ENCODE measurements at places on chromosomes 13 and 19. TPM values are rescaled to one million over a fixed set of nuclear protein-coding genes. Genes with fewer than 3 reads are reported as not detected.
A peak's percentile ranks its signal among the peaks of the same experiment; 100 is the strongest.

PRODH2 gene
- not detected for total RNA-seq

MYPOP gene
- 13.1 TPM for total RNA-seq

- DNase-seq: no peak
These were observed 255.7 kb downstream of the DLEU7 start for GRCh38 chr13:50587645-50588373.

- DNase-seq: no peak
These were observed 418.4 kb downstream of the EFNB2 start for GRCh38 chr13:106117035-106117434.

- DNase-seq: no peak
These were observed 40.4 kb upstream of the PDCD5 start for GRCh38 chr19:32540621-32541020.

DNA sequence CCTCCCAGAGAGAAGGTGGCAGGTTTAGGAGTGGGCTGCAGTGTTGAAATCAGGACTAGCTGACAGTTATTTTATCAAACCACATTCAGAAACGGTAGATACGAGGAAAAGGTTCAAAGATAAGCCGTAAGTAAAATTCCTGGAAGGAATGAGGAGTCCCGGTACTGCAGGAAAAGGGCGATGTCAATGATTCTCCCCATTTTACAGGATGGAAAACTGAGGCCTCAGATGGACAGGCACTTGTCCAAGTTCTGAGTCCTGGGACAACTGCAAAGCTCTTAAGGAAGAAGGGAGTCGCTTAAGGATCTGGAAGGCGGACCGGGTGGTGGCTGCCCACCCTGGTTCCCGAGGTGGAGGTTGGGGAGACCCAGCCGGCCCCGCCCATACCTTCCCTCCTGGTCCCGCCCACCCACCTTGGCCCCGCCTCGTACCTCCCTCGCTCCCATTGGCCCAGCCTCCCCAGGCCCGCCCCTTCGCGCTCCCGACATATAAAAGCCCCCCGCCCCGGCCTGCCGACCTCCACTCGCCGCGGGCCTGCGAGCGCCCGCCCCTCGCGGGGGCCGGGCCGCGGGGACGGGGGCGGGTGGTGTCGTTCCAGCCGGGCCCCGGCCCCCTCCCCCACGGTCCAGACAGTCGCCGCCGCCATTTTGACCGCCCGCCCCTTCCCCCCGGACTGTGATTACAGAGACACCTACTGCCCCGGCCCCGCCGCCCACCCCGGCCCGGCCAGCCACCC lies 603 bp downstream of the RFX1 start:
- peak; percentile 87 for DNase-seq

DNA sequence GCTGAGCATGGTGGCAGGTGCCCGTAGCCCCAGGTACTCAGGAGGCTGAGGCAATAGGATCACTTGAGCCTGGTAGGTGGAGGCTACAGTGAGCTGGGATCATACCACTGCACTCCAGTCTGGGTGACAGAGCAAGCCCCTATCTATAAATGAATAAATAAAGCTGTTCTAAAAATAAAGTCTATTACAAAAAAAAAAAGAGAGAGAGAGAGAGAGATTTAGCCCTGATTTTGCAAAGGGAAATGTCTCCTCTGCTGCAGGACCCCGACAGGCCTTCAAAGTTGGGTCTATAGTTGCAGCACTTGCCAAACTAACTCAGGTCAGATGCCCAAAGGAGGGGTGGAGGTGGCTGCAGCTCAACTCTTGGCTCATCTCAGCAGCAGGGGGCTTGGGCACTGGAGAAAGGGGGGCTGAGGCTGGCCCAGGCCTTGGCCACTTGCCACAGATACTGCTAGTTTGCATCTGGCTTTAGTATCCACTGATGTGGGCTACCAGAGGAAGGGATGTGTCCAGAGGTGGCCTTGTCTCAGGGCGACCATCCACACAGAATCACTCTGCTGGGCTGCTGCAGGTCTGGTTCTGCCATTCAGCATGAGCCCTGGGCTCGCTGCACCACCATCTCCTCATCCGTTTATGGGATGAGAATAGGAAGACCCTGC lies 30.8 kb upstream of the AKT2 start:
- DNase-seq: no peak

- no peak for DNase-seq
These were observed 497.1 kb upstream of the ARGLU1 start for GRCh38 chr13:107065036-107065435.

- no peak for DNase-seq
These were observed 1450.5 kb downstream of the EFNB2 start for GRCh38 chr13:105084931-105085330.

DNA sequence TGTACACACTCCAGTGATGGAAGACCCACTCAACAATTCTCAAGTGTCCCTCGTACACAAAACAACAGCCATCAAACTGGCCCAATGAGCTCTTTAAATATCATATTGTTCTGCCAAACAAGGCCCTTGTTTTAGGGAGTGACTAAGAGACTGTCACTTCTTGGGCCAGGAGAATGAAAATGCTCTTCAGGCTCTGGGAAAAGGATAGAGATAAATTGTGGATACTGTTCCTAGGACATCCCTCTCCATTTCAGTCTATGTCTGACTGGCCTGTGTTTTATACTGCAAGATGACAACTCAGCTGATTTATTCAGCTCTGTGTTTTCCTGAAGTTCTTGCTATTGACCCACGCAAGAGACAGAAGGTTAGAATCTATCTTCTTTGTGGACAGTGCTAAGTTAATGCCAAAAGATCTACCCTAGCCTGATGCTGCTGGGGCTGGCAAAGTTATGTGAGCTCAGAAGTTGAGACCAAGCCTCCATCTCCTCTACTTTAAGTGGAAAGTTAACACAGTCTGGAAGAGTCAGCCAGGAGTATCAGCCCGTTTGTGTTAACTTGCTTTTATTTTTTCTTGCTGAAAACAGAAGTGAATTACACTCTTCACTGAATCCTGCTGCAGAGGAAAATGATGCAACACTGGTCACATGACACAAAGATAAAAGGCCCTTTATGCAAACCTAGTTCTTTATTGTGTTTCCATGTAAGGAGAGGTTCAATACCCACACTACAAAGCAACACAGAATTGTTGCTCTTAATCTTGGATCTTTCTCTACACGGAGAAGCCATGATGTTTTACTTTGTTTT lies 14.6 kb downstream of the FRY start:
- DNase-seq: peak; percentile 18

DNA sequence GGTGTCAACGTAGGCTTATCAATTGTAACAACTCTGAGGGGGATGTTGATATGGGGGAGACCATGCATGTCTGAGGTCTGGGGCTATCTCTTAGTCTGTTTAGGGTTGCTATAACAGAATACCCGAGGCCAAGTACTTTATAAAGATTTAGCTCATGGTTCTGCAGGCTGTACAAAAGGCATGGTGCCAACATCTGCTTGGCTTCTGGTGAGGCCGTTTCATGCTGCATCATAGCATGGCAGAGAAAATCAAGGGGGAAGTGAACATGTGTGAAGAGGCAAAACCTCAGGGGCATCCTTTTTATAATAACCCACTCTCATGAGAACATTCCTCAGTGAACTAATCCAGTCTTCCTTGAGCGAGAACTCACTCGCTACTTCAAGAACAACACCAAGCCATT lies 353.8 kb downstream of the ENOX1 start:
- DNase-seq: no peak

GRCh38 chr13:19062801-19063200 lies 118.8 kb downstream of the TUBA3C start:
- no peak for DNase-seq

DNA sequence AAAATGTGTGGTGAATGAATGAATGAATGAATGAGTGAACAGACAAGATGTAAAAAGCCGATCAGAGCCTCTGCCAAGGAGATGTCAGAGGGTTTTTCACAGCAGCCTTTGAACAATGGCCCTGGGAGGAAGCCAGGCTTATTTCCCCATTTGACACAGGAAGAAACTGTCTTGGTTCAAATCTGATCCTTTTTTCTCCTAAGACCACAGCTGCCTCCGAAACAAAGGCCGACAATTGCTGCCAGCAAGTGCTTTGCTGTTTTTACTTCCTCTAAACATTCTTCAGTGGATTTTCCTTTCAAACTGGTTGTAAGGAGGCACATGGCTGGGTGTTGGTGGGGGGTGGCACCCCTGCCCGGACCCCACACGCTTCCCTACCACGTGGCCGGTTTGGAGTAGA lies 44.2 kb upstream of the HOMER3 start:
- no peak for DNase-seq

DNA sequence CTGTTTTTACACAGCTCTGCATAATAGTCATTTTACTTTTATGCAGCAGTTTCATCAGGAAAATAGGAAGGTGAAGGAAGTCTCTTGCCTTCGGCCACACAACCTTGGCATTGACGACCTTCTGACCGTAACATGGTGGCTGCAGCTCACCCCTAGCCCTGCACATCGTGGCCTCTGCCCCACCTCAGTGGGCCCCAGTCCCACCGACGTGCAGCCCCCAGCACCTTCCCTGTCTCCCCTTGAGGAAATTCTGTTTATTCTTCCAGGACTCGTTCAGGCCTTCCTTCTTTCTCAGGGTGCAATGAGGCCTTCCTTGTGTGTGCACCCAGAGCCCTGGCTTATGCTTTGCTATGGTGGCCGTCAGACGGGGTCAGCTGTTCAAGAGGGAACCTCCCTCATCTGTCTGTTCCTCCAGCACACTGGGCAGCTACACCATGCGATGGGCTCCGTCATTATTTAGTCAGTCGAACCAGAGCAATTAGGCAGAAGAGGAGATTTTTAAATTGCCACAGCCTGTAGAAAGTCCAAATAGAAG lies 33.3 kb downstream of the TMEM255B start:
- DNase-seq: no peak

- DNase-seq: no peak
These were observed 866 bp downstream of the COX7A1 start for GRCh38 chr19:36151144-36152018.

DNA sequence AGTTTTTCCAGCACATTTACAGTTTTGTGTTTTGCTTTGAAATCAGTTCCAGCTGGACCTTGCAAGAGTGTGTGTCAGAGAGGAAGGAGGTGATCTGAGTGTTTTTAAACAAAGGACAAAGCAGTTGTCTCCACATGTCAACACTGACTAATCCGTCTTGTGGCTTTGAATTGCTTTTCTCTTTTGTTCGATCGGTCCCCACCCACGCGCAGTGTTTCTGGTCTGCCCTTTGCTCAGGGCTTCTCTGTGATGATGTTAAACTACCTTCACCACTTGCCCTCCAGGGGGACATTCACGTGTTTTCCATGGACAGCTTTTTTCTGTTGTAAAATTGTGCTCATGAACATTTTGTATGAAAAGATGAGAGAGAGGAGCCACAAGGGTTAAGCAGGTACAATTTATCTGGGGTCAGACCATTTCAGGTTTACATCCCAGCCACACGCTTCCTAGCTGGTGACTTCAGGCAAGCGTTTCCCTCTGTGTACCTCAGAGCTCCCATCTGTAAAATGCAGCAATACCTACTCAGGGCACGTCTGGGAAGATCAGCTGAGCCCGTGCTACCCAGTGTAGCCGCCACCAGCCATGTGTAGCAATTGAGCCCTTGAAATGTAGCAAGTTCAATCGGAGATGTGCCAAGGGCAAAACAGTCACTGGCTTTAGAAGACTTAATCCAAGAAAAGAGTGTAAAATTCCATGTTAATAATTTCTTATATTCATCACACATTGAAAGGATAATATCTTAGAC lies 13.5 kb upstream of the PLA2G4C start:
- peak; percentile 71 for DNase-seq

DNA sequence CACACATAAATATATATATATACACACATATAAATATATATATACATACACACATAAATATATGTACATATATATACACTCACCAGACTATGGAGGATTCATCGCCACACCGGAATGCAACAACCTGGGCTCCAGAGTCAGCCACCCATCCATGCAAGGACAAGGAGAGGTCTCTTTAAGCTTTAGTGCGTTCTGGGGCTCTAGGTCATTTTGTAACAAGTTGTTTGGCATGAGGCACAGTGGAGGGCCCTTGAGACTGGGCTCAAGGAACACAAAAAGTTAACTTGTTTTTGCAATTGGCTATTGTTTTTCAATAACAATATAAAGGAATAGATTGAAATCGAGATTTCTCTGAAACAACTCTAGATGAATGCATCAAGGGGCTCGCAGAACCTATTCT lies 4.9 kb upstream of the ZNF90 start:
- DNase-seq: no peak

GRCh38 chr19:56145698-56146097 lies 4.6 kb downstream of the ZNF444 start:
- no peak for DNase-seq

Measured in Calu3 (cell line).